ENCODE measurements at places on chromosomes 4 and X. TPM values are rescaled to one million over a fixed set of nuclear protein-coding genes. Genes with fewer than 3 reads are reported as not detected.

GLRA2 gene
- total RNA-seq = not detected

SMR3B gene
- total RNA-seq = not detected

CYBB gene
- total RNA-seq = not detected

DCAF4L1 gene
- total RNA-seq = not detected

OFD1 gene
- total RNA-seq = 8.3 TPM

FAM47A gene
- not detected for total RNA-seq

ADGRA3 gene
- total RNA-seq = 18.7 TPM

TMEM154 gene
- 2.7 TPM for total RNA-seq

ZNF185 gene
- total RNA-seq = 1.7 TPM

GLOD5 gene
- not detected for total RNA-seq

ARHGAP36 gene
- total RNA-seq = not detected

SH2D1A gene
- total RNA-seq = not detected

NPY5R gene
- not detected for total RNA-seq

PAGE2 gene
- not detected for total RNA-seq

RHOXF2 gene
- total RNA-seq = not detected

RRAGB gene
- total RNA-seq = 55.1 TPM

IQCM gene
- total RNA-seq = 0.16 TPM

SLC7A11 gene
- 37.5 TPM for total RNA-seq

ITM2A gene
- total RNA-seq = 2.1 TPM

CT45A10 gene
- not detected for total RNA-seq

TRIM75 gene
- not detected for total RNA-seq

SGMS2 gene
- 38.9 TPM for total RNA-seq

SCML2 gene
- 1.1 TPM for total RNA-seq

SEL1L3 gene
- 151 TPM for total RNA-seq

LPAR4 gene
- 0.34 TPM for total RNA-seq

BRS3 gene
- not detected for total RNA-seq

BLOC1S4 gene
- 15.6 TPM for total RNA-seq

METAP1 gene
- 22.2 TPM for total RNA-seq

ZNF595 gene
- 8.5 TPM for total RNA-seq

MAGEE1 gene
- 0.86 TPM for total RNA-seq

SHROOM4 gene
- total RNA-seq = 0.47 TPM

CFAP99 gene
- total RNA-seq = not detected

RNF150 gene
- 0.26 TPM for total RNA-seq

VSIG4 gene
- not detected for total RNA-seq

CDKL5 gene
- total RNA-seq = 2.2 TPM

ANKRD50 gene
- total RNA-seq = 27.7 TPM

UGT2B11 gene
- total RNA-seq = not detected

GPR119 gene
- not detected for total RNA-seq

CDX4 gene
- total RNA-seq = not detected

Measured in bronchial smooth muscle cell (primary cell).